NCI-H526 (cell line): ENCODE measurements at places on chromosomes 6 and 20.

DNA sequence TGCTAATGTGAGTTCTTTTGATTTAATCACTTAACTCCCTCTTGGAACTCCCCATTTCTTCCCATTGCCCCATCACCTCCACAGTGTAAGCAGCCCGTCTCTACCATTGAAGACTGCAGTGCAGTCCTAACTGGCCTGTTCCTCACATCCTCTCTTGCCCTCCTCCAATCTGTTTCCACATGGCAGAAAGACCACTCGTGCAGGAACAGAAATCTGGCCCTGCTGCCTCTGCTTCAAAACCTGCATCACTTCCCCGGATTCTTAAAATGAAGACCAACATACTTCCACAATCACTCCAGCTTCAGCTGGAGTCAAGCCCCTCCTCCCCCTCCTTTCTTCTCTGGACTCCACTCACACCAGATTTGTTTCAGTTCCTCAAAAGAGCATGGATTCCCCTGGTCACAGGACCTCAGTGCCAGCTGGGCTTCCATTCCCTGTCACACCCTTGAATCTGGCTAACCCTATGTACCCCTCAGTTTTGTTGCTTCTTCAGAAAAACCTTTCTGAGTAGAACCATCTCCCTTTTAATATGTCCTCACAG is 802.3 kb downstream of the MAFB start:
- DNase-seq, result no peak

DNA sequence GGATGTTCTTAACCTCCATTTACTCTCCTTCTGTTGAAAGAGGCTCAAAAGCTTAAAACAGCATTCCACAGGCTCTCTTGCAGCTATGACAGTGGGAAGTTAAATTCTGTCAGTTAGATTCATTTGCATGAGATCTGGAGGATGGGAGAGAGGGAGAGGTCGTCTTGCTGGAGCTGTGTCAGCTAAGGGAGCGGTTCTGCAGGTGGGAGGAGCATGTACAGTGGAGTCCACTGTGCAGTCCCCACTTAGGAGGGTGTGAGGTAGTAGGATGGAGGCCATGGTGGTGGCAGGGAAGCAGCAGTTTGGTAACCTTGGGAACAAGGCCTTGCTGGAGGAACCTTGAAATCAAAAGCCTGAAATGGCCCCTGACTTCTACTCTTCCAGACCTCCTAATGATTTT is 12.0 kb upstream of the B4GALT5 start:
- no peak for DNase-seq

- DNase-seq, result no peak
Observed at GRCh38 chr6:75579951-75580350, 21.7 kb upstream of the SENP6 start.

- DNase-seq, result peak; percentile 93
Observed at GRCh38 chr6:156780102-156780641, 3.0 kb downstream of the ARID1B start.

- DNase-seq, result no peak
Observed at GRCh38 chr20:48100483-48100882, 315.2 kb upstream of the SULF2 start.

DNA sequence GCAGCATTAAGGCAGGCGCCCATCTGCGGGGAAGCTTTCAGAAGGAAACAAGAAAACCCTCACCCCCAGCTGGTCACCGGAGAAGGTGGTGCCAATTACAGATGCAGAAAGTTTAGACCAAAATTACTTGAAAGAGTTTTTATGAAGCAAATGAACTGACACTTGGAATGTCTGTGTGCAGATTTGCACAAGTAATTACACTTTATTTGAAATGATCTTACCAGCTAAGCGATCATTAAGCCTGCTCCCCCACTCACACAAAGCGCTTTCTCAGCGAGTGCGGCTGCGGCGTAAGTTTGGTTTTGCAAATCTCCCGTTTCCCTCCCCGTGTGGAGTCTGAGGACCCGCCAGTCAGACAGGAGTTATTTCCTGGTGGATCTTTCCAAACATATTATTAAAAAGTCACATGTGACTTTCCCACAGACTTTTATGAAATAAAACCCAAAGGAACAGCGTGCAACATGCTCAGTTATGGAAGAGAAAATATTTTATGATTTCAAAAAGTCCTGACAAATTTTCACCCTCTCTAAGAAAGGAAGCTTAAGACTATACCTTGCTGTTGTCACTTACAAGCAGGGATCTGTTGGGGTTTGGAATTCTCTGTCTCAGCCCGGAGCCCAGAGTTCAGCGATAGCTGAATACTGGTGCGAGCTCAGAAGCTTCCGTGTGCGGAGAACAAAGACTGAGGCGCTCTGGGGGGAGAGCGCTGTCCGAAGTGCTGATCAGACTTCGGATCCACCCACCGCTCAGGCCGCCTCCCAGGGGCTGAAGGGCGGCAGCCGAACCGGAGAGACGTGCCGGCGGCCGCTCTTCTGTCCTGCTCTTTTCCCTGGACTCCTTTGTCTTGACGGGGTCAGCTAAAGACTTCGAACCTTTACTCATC is 2.7 kb upstream of the MYT1 start:
- peak; percentile 60 for DNase-seq

DNA sequence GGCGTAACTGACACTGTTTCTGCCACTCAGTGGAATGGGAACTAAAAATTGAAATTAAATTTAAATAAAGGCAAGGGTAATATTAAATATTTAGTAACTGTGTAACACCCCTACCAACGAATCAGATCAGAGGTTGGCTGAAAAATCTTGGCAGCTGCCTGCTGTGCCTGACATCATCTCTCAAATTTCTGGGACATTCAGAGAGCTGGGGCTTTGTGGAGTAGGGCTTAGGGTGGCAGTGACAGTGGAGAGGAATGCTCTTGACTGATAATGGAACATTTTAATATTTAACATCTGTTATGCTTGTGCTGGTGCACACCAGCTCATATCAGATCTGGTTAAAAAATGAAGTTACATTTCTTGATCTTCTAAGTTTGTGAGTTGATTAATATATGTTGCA is 62.2 kb downstream of the RFPL4B start:
- DNase-seq, result no peak

DNA sequence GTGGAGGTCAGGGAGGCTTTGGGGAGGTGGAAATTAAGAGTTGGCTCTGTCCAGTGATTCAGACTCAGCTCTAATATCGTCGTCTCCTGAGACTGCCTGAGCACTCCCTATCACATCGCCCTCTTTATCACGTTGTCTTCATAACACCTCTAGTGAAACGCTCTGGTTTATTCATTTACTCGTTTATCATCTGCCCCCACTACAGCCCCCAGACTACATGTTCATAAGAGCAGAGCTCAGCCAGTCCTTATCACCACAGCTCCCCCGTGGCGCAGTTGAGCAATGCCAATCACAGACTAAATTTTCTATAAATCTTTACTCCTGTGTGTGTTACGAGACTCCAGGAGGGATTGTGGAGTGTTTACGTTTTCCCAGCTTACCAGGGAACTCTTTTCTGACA is 316.2 kb downstream of the ADGRB3 start:
- no peak for DNase-seq

DNA sequence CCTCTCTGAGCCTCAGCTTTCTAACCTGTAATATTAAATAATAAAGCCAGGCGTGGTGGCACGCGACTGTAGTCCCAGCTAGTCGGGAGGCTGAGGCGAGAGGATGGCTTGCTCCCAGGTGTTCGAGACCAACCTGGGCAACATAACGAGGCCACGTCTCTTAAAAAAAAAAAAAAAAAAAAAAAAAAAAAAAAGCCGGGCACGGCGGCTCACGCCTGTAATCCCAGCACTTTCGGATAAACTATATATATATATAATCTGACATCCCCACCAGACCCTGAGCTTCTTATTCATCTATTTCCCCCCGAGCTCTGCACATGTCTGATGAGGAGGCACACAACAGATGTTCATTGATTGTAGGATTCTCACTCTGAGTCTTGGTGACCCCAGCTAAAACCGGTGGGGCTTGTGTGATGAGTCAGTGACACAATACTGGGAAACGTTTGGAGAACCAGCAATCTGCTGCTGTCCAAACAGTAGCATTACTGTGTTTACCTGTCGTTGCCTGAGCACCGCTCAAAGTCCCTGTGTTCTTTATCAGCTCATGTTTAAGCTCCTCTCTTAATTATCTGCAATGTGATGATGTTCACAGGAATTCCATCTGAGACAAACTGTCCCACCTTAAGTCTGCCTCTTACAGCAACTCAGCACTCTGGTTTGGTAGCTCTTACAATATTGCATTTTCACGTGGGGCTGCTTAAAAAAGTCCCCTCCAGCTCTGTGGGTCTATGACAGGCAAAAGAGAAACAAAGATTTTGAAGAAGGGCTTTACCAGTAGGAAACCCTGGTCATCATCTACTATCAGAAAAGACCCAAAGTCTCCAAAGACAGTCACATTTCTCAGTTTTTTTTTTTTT is 1.0 kb upstream of the SPATA2 start:
- DNase-seq, result peak; percentile 27

DNA sequence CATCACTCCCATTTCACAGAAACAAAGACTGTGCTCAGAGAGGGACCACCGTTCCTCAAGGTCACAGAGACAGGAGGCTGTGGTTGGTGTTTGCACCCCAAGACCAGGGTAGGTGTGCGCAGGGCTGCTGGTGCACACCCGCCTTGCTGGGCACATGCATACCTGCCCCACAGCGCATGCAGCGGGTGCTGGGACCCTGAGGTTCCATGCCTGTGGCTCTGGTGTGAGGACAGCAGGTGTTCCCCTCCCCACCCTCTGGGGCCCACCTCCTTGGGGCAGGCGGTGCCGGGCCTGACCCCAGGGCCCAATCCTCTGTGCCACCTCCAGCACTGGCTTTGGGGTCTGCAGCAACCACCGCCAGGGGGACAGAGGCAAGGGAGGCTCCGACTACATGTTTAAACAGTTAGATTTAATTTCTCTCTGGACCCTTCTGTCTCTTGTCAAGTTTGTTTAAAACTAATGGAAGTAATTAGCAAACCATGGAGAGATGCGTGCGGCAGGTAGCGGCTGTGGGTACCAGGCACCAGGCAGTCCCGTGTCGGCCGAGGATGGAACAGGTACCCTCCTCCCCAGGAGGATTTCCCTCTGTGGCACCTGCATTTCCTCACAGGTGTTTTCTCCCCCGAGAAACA is 327.8 kb downstream of the TAF4 start:
- no peak for DNase-seq

DNA sequence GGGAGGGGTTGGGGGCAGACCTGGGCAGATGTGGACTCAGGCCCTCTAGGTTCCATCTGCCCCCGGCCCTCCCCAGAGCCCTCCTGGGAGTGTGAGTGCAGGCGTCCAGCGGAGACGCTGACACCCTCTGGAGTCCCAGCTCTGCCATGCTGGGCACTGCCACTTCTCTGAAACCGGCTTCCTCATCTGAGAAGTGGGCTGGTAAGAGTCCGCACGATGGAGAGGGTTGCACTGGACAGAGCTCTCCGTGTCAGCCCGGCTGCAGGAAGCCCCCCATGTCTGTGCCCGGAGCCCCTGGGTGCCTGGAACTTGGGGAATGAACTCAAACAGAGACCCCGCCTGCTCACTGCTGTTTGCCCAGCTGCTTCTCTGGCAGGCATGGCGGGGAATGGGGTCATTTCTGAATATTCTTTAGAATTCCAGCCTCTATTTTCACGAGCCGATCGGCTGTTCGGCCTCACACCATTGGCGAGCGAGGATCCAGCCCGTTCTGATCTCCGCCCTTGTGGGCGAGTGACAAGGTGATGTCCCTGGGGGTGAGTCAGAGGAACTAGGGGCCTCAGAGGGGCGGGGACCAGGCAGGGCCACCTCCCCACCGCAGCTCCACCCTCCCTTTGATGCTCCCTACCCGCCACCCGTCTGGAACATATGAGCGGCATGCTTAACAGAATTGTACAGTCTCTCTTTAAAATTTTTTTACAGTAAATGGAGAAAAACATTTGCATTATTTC is 47.8 kb upstream of the GATA5 start:
- no peak for DNase-seq

- no peak for DNase-seq
Observed at GRCh38 chr6:106199998-106200397, 113.9 kb downstream of the PRDM1 start.

- no peak for DNase-seq
Observed at GRCh38 chr20:10781526-10781925, 107.7 kb upstream of the JAG1 start.

- DNase-seq, result no peak
Observed at GRCh38 chr20:20241976-20242375, 125.9 kb upstream of the INSM1 start.

DNA sequence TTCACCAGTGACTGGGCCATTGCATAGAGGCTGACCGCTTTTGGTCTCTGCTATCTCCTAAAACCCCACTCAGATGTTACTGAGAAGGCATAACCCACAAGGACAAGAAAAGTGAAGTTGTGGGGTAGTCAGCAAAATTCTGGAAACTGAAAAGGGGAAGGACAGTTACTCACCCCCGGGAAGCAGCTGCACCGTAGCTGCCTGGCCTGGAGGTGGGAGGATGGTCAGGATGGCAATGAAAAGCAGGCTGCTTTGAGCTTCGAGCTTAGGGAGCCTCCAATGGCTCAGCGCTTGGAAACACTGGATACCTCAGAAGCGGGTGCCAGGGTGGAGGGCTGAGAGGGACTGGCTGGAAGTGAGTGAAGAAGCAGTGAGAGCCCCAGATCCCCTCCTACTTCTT is 56.0 kb downstream of the KCNK5 start:
- no peak for DNase-seq

DNA sequence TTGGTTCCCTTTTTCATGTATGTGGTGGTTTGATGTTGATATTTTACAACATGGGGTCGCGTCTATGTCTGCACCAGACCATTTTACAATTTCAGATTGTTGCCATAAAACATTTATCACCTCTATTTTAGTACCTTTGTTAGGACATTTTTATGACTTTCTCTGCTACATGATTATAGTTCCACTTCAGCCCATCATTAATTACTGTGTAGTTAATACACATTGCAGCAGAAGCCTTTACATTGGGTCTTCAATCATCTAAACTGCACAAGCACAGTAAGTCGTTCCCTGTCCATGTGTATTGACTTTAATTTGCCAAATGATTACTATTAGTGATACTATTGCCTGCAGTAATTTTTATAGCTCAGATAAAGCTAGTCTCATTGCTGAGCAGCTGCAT is 15.7 kb upstream of the TMEM217 start:
- DNase-seq, result no peak

DNA sequence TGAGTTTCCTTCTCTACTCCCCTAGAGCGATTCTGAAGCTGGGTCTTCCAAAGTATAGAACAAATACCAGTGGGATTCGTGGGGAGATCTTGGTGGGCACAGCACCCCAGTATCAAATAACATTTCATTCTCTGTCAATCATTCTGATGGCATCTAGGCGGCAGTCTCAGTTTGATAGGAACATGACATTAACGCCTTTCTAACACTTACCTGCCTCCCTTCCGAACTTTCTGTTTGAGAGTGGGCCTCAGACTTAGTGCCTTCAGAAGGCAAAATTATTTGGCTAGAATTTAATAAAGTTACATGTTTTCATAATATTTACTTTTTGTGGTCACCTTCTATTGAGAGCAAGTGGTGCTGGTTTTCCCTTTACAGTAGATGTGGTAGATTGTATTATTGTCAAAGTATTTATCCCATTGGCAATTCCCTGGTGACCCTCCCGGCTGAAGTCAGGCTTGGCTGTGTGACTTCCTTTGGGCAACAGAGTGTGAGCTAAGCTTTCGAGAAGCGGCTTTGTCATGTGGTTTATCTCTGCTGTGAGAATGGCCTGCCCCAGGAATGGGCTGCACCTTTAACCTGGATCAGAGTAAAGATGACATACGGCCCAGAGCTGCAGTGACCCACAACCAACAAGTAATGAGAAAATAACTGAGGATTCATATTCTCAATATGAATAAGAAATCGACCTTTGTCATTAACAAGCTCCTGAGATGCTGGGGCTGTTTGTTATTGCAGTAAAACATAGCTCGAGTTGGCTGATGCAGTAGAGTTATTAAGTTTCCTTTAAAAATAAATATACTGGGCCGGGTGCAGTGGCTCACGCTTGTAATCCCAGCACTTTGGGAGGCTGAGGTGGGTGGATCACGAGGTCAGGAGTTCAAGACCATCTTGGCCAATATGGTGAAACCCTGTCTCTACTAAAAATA is 45.2 kb upstream of the PTPN1 start:
- DNase-seq, result no peak
